Activated naive CD8-positive, alpha-beta T cell treated with anti-CD3 and anti-CD28 coated beads, Interleukin-2, amount 50 U/mL, for 24 hours (primary cell): ENCODE measurements at places on chromosomes 7 and 10.
A peak's percentile ranks its signal among the peaks of the same experiment; 100 is the strongest.

DNA sequence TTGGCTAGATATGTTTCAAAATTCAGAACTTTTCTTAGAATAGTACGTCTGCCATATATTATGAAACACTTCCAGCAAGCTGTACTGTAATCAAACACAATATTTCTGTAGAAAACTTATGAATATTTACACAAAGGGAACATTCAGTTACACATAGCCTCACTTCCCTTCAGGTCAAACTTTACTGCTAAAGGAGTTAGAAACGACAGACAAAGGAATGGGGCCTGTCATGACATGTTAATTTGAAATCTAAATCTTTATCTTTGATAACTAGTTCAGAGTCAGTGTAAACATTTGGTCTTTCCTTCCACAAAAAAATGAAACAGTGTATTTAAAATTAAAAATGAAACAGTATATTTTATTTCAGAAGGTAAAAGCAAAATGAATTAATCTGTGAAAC lies 1.0 kb upstream of the CROT start:
- DNase-seq: no peak

DNA sequence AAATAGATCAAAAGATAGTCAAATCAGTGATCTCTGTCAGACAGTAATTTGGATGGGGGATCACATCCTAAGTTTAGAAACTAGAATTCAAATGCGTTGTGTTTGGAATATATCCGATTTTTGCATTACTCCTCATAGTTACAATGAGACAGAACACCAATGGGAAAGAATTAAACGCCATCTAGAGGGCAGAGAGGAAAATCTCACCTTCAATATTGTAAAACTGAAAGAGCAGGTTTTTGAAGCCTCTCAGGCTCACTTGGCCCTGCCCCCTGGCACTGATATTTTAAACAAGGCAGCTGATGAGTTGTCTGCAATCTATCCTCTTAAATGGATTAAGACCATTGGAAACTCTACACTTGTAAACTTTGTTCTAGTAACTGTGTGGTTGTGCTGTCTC lies 17.7 kb downstream of the FRG2B start:
- DNase-seq: no peak

DNA sequence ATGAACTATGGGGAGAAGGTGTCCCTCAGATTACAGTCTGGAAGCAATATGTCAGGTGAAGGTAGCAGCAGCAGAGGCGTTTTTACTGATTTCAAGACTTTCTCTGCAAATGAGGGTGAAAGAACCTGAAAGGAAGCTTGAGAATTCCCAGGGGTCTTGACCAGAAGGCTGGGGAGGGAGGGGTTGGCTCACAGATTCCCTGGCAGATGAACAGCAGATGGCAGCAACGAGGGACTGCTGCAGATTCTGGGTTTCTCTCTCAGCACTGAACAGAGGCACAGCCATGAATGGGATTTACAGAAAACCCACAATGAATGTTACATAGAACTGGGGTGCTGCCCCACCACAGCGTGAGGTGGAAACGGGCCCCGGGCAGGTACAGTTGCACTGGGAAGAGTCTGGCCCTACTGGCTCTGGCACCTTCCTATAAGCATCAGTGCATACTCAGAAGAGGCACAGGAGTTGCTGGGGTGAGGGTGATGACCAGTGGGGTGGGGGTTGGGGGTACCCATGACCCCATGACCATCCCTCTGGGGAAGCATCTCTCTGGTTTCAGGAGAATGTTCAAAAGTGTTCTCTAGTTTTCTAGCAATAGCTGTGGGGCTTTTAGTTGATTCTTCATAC lies 317.8 kb downstream of the SH2D4B start:
- no peak for DNase-seq

DNA sequence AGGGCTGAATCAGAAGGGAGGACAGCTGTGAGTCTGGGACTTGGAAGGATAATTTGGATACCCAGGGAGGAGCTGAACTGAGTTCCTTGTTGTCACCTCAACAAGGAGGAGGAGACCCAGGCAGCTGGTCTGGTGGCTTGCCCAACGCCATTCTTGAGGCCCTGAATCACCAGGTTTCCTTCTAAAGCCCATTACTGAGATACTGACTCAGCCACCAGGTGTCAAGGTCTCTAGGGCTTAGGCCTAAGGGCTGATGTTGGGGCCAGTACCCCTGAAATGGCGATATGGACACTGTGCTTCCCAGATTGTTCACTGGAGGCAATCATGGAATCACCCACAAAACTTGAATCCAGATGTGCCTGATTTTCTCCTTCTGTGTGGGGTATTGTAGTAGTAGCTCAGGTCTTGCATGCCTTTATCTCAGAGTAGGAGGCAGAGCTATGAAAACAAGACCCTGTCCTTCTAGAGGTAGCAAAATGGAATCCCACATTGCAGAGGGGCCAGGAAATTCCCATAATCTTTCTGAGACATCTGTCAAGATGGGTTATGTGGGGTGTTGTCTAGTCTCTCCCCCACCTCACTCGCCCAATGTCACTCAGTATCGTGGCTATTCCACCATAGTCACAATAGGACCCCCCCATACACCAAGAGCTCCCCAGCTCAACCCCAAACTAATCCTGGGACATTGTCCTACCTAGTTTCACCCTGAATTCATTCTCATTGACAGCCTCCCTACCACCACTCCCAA lies 1.8 kb upstream of the ATG9B start:
- no peak for DNase-seq

- DNase-seq: peak; percentile 40
These were observed 103.6 kb downstream of the LYZL1 start for GRCh38 chr10:29392376-29393021.

GRCh38 chr10:115971921-115972320 lies 301.1 kb downstream of the GFRA1 start:
- DNase-seq: no peak

DNA sequence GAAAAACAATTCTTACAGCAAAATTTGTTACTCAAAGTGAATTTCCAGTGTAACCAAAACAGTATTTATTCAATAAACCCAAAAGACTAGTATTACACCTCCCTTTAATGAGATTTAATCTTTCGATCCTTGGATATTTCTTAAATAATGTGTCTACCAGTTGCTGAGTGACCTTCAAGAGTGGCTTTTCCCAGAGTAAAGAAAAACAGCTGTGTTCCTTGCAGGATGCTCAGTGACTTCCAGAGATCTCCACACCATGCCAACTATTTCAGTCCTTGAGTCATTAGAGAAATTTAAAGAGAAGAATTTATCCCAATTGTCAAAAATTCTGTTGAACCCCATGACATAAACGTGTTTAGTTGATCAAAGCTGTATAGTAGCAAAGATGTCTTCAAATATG lies 44.0 kb downstream of the IMMP2L start:
- no peak for DNase-seq

GRCh38 chr10:86086418-86086817 lies 280.2 kb downstream of the GRID1 start:
- no peak for DNase-seq

GRCh38 chr7:115494529-115495147 lies 535.9 kb downstream of the TFEC start:
- no peak for DNase-seq

DNA sequence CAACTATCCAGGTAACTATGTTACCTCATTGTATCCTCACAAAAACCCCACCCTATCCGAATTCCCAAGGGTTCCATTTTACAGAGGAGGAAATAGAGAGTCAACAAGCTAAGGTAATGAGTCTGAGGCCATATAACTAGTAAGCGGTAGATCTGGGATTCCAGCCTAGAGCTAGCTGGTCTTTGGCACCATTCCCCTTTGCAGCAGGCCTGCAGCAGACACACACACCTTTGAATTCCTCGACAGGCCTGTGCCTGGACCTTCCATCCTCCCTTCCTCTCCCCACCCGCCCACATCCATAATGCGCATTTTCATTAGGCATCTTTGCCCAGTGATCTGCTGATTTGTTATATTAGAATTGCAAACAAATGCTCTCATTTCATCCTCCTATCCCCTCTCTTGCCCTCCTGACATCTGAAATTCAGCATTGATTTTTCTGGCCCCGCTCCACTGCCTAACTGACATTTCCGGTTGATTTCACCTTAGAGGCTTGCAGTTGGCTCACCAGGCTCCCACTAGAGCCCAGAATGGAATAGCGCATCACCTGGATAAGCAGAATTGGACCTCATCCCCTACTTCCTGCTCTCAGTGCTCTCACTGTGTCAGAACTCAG lies 129.5 kb downstream of the PLXNA4 start:
- DNase-seq: no peak

DNA sequence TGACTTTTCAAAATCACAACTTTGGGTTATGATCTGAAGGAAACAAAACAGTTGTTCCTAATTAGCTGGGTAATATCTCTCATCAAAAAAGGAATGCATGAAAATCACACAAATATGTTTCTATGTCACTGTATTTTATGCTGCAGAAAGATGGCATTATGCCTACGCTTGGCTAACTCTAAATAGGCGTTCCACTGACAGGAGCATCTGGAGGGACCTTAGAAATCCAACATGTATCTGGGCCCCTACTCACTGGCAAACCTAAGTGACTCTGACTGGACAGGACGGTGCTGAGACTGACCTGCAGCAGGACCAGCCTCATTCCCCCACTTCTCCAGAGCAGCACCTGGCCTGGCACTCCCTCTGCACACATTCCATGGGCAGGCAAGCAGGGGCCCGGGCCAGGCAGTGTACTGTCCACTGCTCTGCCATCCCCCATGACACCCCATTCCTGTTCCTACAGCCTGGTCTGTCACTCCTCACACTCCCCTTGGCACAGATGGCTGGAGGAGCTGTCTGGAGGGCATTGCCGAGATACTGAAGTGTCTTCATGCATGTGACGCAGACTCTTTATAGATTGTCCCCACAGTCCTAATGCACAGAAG lies 2.6 kb upstream of the MYL7 start:
- no peak for DNase-seq

- no peak for DNase-seq
These were observed 3.3 kb downstream of the GRID1 start for GRCh38 chr10:86363184-86363832.

DNA sequence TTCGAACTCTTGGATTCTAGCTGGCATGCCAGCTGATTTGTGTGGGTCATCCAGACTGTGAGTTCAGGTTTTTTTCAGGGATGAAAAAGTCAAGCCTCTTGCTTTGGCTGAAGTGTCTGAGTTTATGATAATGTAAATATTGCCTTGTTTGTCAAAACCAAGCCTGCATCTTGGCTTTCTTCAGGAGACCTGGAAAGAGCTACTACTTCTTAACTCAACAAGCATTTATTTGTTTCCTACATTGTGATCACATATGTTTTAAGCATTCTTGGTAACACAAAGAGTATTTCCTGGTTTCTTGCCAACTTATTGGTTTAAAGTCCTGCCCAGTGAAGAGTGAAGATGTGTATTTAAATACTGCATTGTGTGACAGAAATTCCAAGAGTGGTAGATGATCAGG lies 407.1 kb downstream of the LRMDA start:
- no peak for DNase-seq

DNA sequence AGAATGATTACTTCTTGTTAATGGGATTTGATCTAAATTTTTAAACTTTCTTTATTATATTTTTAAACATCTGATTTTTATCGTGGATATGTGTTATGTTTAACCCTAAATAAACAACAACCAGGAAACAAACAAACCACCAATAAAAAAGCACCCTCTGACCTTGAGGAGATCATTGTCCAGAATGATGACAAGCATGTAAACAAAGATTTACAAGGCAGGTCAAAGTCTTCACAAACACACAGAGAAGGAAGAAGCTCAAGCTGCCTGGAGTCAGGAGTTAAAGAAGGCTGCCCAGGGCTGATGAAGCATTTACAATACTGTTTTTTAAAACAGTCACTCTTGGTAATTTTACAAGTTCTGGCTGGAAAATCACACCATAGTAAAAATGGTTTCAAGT lies 31.0 kb upstream of the EGFR start:
- DNase-seq: no peak

DNA sequence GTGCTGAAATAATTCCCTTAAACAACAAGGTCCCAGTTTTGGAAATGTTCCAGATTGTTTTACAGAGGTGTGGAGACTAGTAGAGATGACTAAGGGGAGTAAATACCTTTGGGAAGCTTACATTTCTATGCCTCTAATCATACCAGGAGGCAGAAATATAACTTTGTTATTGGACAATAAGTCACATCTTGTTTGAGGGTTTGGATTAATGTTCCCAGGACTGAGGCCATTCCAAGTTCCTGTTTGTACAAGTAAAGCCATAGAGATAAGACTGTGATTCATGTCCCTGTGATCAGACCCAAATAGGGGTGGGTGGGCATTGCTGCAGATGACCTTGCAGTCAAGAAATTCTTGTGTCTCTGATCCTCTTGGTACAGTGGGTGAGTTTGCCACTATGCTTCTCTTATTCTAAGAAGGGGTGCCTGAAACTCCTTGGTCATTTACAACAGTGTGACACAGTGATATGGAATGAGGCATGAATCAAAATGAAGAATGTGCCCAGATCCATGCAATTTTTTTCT lies 508.3 kb downstream of the SORCS3 start:
- no peak for DNase-seq

GRCh38 chr10:6200734-6201515 lies 1.8 kb upstream of the PFKFB3 start:
- no peak for DNase-seq

DNA sequence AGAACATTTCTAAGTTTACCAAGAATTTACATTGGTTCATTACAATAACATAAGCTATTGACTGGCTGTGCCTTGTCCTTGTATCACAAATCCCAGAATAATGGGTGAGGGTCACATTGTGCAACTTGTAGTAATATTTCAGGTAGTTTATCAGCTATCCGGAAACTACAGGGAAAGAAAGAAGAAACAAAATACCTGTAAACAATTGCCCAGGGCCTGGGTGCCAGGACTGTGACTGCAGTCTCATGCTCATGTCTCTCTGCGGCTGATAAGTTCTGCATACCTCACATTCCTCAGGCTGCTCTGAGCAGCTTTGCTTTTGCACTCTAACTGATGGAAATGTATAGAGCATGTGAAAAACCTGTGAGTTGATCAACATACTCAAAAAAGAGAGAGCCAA lies 131.8 kb upstream of the TRIM24 start:
- no peak for DNase-seq

DNA sequence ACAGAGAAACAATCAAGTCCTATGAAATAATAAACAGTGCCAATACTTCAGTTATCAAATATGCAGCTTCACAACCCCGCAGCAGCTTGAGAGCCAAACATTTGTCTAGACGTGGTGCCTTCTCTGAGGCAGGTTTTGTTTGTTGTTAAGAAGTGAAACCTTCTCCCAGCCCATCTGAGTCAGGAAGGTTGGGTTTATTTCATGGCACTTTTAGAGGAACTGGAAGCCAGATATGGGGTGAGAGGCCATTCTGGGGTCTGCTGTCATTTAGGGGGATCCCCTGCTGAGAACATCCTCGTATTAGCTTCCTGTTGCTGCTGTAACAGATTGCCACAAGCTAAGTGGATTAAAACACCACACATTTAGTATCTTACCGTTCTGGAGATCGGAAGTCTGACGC lies 113.6 kb downstream of the GRK5 start:
- DNase-seq: no peak

DNA sequence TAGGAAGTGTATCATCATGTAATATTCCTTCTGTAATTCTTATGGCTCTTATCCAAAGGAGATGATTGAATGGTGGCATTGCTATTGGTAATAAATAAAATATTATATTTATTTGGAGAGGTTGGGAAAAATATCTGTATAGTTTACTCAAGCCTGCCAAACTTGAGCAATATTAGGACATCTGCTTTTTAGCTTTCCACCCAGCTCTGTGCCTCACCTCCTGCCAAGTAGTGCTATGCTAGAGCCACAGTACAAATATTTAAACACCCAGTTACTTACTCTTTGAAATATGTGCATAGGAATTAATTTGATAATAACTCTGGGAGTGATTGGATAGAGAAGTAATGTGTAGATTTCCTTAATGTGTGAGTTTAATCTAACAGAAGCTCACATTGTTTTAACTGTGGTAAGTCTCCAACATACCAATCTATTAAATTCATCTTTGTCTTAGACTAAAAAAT lies 129.2 kb downstream of the BBS9 start:
- DNase-seq: no peak
